ENCODE measurements at places on chromosomes 1 and 21.

- DNase-seq, result no peak
Observed at GRCh38 chr1:67590329-67590728, 94.7 kb upstream of the GADD45A start.

DNA sequence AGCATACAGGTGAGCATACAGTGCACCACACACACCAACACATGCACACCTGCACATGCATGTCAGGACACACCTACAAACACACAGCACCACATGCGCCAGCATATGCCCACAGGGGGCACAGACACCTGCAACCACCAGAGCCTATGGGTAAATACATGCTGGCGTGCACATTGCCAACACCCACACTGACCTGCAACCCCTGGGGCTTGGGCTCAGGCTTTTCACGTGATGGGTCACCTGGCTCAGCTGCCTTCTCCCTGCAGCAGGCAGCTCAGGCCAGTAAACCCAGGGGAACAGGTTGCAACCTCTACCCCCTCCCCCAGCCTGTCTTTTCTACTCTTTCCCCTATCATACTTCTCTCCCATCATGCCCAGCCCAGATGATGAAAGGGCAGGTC is 8.1 kb downstream of the CD247 start:
- DNase-seq, result no peak

GRCh38 chr1:174074757-174075156 is 52.6 kb upstream of the RC3H1 start:
- DNase-seq, result no peak

DNA sequence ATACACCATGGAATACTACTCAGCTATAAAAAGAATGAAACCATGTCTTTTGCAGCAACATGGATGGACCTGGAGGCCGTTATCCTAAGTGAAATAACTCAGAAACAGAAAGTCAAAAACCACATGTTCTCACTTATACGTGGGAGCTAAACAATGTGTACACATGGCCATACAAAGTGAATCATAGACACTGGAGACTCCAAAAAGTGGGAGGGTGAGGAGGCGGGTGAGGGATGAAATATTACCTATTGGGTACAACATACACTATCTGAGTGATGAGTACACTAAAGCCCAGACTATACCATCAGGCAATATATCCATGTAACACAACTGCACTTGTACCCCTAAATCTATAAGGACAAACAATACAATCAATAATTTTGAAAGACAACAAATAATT is 39.5 kb upstream of the FAM20B start:
- DNase-seq, result no peak

DNA sequence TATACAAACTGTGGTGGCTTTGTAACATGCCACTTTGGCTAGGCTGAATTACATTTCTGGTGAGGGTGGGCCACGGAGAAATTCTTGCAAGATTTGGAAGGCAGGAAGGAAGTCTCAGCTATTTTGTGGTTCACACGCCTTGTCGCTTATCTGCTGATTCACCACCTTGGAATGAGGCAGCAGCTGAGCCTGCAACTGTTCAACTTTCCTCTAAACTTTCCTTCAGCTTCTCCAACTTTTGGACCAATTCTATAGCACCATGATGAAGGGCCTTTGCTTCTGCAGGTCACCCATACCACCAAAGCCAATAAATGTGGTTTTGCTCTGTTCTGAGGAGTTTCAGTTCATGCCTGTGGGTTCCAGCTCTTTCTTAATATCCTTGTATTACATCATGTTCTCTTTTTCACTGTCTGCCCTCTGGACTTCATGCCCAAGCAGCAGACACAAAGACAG is 337.6 kb upstream of the SNX7 start:
- DNase-seq, result no peak

- DNase-seq, result no peak
Observed at GRCh38 chr1:243520831-243521230, 265.0 kb downstream of the SDCCAG8 start.

DNA sequence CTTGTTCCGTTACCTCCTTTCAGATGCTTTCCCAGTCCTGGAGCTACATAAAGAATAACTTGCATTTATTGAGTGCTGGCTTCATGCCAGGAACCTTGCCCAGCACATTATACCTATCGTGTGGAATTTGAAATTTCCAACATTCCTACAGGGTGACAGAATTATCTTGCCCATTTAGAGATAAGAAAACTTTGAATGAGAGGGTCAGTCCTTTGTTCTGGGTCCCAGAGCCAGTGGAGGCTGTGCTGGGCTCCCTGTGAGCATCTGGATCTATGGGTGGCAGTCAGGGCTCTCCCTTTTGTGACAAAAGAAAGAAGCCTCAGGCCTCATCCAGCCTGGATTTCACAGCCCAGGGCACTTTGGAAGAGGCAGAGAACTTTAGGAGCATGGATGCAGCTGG is 3.2 kb downstream of the GSTM4 start:
- DNase-seq, result no peak

GRCh38 chr1:204725821-204726448 is 40.4 kb upstream of the LRRN2 start:
- DNase-seq, result no peak

DNA sequence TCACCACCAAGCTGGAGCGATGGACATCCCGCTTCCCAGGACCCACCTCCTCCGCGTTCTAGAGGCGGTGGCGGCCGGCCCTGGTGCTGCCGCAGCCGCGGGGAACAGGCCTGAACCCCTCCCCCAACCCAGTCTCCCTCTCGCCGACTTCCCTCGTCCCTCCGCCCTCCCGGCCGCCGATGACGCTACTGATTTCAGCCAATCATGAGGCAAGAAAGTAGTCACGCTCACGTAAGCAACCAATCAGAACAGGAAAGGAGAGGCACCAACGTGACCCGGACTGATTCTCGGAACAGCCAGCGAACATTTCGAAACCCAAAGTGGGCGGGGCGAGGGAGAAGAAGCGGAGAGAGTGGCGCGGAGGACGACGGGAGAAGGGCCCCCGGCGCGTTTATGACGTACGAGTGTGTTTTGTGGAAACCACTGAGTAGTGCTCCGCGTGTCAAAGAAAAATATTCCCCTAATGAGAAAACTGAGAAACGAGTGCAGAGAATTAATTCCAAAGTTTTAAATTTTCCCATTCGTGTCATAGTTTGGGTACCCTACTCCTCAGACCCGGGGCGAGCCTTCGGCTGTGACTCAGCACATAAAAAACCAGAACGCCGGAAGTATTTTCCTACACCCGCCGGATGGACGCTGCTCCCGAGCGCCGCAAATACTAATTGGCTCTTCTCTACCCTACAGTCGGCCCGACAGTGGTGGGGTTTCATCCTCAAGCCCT is at the start of gene NRDC:
TSS of gene NRDC (minus strand) at position 112 of the 721 bp plus-strand sequence. CDS start 112 bp downstream, outside the sequence.
- peak; percentile 100 for DNase-seq

- DNase-seq, result no peak
Observed at GRCh38 chr1:53543130-53543777, 84.1 kb downstream of the DMRTB1 start.

- DNase-seq, result no peak
Observed at GRCh38 chr1:228900886-228901392, 165.7 kb downstream of the RHOU start.

GRCh38 chr1:88029142-88029541 is 654.9 kb upstream of the PKN2 start:
- no peak for DNase-seq

DNA sequence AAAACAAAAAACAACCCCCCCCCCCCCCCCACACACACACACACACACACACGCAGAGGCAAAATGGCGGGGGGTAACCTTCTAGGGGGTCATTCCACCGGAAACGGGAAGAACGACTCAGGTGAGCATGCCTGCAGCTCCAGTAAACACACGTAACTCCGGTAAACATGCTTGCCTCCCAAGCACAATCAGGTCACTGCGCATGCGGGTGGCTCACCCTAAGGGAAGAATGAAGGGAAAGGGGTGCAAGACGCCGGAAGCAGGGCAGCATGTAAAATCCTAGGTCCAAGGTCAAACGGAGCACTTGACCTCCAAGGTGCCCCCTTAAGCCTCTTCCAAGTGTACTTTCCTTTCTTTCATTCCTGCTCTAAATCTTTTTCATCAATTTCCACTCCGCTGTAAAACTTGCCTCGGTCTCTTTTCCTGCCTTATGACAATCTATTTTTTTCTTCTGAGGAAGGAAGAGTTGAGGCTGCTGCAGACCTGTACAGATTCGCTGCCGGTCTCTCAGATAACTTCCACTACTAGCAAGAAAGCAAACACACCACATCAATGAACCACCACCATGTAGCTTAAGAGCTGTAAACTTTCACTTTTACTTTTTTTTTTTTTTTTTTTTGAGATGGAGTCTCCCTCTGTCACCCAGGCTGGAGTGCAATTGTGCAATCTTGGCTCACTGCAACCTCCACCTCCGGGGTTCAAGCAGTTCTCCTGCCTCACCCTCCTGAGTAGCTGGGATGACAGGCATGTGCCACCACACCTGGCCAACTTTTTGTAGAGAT is 21.0 kb upstream of the CBR3 start:
- no peak for DNase-seq

GRCh38 chr1:89590341-89591080 is 42.4 kb upstream of the LRRC8C start:
- no peak for DNase-seq

GRCh38 chr1:26701266-26701994 is 5.6 kb downstream of the ARID1A start:
- DNase-seq, result no peak

DNA sequence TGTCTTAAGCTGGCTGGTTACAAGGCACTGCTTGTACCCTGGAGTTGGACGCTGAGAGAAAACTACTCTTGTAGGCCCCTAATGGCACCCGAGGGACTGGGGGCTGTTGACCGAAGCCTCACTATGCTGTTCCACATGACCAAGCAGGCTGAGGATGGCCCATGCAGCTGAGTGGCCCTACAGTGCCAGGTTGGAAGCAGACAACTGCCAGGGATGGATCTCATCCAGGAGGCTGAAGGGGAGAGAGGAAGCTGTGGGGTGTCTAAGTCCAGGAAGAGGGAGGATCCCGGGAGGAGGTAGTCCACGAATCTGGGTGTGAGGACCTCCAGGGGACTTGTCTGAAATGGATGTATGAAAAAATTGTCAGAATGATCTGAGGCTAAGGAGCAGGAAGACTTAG is 45.8 kb downstream of the FOXD2 start:
- DNase-seq, result no peak

All from activated naive CD8-positive, alpha-beta T cell treated with anti-CD3 and anti-CD28 coated beads, Interleukin-2, amount 50 U/mL, for 16 hours (primary cell).